HFF-Myc (cell line): ENCODE measurements at places on chromosomes 5 and 9.

DNA sequence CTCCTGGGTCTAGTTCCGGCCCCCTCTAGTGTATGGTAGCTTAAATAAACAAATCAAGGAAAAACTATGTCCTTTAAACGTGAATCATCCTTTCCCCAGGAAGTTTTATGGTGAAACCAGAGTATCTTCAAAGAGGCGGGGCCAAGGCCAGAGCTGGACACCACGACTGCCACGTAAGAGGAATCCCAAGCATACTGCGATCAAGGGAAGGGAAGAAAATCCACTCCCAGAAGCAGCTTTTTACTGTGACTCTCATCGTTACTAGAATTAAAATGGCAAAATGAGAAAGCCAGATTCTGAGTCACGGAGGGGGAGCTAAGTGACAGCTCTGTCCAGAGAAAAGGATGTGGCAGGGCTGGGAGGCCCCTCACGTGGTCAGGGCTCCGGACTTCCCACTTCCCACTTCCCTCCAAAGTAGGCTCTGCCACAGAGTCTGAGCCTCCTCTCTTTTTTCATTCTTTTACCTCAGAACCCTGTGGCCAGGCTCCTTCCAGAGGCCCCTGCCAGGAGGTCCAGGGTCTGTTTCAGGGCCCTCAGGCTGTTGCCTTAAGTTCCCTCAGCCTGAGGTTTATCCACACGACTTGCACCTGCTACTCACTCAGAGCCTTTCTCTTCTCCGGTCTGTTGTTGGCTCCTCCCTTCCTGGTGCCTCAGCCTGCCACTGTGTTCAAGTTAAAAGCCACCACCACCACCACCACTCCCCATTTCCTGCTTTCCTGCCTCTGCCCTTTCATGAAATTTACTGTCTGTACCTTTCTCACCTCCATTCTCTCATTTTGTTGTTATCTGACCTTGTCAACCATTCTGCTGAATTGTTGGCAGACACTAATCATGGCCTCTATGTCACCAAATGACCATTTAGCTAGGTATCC lies 1.4 kb upstream of the GLRX start:
- DNase-seq, result peak; percentile 91

DNA sequence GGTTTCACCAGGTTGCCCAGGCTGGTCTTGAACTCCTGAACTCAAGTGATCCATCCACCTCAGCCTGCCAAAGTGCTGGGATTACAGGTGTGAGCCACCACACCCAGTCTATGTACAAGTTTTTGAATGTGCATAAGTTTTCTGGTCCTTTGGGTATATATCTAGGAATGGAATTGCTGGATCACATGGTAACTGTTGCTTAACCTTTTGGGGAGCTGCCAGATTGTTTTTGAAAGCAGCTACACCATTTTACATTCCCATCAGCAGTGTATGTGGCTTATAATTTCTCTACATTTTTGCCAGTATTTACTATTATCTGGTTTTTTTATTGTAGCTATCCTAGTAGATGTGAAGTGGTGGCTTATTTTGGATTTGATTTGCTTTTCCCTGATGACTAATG lies 8.9 kb upstream of the LNPEP start:
- DNase-seq, result no peak

DNA sequence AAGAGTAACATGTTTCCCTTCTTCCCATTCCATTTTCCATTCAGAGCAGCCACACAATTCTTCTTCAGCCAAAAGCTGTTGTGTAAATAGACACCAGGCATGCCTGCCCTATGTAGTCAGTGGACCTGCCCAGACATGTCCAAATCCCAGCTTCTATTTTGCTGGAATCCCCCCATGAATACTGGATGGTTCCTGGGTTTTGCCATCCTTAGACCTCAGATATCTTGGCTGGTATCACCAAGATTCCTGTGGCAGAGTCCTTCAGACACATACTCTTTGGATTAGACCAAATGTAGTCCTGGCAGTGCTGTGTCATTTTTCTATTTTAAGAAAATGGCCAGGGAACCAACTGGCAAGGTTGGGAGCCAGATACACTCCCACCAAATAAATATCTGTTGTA lies 10.3 kb downstream of the FST start:
- DNase-seq, result peak; percentile 77

GRCh38 chr9:129145316-129145715 lies 32.7 kb downstream of the IER5L start:
- DNase-seq, result no peak

DNA sequence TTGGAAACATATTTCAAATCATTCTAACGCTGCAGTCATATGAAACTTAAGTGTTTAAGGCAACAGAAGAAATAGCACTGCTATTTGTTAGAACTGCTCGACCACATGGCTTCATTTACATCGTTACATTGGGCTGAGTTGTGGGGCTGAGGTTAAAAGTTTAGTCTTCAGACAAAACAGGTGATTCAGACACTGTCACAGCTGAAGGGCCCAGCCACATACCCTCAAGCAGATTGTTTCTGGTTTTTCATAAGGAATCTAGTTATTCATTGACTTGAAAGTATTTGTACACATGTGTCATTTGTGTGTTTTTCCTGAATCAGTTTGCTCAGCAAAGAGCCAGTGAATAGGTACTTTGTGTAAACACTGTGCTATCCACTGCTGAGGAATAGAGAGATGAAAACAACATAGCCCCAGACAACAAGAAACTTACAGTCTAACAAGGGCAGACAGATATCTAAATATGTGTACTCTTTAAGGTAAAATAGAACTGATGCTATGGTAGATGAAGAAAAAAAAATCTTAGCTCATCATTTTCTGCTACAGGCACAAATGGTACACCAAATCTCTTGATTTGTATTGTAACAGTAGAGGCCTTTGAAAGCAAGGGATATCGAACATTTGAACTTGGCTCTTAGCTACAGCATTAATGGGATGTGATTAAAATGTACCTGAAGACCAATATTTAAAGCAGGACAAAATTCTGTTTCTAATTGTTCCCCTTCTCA lies 357.6 kb upstream of the RPS23 start:
- DNase-seq, result peak; percentile 38

GRCh38 chr9:87606841-87607521 lies 109.3 kb downstream of the DAPK1 start:
- DNase-seq, result peak; percentile 43

- DNase-seq, result no peak
Measured at GRCh38 chr5:178222292-178222691, 10.3 kb downstream of the PHYKPL start.

DNA sequence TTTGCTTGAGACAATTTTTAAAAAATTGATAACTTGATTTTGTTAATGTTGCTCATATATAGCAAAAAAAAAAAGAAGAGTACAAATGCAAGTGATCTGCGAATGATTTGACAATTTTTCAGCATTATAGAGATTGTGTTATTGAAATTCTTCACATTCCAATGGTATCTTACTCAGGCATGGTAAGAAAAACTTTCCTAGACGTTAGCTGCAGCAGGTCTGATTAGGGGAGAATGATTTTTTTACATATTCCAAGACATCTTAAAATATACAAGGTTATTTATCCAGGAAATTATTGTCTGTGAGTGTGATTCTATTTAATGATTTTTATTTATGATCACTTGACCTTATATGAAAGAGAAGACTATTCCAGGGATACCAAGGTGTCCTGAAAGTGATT lies 361.9 kb downstream of the MAT2B start:
- no peak for DNase-seq

DNA sequence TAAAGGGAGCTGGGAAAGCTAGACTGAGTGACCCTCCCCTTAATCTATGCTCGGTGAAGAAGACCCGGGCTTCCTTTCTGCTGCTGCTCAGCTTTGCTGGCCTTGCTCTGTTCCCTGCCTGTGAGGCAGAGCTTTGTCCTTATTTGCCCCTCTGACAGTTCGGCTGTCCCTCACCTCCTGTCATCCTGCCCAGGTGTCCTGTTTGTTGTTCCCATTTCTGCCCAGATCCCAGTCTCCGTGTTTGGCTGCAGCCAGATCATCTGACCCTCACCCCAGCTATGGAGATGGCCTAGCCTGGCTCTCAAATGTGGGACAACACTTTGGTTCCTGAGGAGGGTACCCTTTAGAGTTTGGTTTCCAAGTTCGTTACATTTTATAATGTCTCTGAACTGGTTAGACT lies 20.2 kb downstream of the OTULIN start:
- DNase-seq, result no peak

DNA sequence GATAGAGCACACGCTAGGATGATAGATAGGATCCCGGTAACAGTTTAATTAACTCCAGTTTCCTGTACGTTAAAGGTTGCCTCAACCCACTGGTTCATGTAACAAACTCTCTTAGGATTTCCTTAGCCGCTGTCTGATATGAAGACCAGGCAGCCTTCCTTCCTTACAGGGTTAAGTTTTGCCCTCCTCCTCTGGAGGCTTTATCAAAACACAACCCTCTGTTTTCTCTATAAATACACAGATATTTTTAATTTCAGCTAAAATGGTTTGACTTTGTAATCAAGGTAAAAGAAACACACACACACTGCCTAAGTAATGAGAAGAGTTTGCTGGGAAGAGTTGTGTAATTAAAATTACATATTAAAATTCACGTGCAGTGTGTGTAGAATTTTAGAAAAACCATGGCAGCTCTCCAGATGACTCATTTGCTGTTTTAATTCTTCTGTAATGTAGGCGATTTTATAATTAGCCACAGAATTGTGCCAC lies 369.8 kb downstream of the CSNK1G3 start:
- DNase-seq, result no peak

- DNase-seq, result no peak
Measured at GRCh38 chr9:14068690-14069089, 245.3 kb downstream of the NFIB start.

DNA sequence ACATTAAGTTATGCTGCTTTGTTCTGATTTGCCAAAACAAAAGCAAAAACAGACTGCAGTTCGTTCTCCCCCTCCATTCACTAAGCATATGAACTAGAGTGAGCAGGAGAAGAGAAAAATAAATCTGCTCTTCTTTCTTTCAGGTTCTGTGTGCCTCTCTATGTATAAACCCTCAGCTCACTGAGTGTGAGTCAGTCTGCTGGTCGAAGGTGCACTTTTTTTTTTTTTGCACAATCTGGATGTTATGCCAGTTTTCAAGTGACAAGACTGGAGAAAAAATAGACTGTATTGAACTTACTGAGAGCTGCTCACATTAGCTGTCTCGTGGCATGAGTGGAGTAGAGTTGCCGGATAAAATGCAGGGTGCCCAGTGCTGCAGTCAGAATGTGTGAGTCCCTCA lies 244.6 kb upstream of the ATP10B start:
- no peak for DNase-seq

DNA sequence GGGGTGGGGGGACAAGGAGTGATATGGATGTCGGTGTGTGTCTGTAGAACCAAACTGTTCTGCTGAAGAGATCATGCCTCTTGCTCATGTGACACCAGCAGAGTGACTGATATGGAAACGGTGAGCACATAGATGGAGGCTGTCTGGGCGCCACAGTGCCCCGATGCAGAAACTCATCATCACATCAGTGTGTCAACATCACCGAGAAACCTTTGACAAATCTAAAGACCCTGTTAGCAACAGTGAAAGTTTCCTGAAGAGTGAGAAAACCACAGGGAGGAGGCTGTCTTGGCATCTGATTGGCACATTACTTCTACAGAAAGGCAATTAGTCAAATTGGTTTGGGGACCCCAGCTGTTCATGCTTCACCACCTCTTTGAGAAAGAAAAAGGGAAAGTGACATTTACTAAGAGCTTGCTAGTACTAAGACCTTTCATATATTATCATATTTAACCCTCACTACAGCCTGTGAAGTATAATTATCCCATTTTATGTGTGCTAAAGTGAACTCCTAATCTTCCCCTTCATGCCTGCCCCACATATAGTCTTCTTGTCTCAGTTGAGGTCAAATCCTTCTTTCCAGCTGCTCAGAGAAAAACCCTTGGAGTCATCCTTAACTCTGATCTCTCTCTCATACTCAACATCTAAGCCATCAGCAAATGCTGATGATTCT lies 25.6 kb downstream of the CSF2 start:
- no peak for DNase-seq

- no peak for DNase-seq
Measured at GRCh38 chr5:108743846-108744245, 3.9 kb upstream of the FER start.

DNA sequence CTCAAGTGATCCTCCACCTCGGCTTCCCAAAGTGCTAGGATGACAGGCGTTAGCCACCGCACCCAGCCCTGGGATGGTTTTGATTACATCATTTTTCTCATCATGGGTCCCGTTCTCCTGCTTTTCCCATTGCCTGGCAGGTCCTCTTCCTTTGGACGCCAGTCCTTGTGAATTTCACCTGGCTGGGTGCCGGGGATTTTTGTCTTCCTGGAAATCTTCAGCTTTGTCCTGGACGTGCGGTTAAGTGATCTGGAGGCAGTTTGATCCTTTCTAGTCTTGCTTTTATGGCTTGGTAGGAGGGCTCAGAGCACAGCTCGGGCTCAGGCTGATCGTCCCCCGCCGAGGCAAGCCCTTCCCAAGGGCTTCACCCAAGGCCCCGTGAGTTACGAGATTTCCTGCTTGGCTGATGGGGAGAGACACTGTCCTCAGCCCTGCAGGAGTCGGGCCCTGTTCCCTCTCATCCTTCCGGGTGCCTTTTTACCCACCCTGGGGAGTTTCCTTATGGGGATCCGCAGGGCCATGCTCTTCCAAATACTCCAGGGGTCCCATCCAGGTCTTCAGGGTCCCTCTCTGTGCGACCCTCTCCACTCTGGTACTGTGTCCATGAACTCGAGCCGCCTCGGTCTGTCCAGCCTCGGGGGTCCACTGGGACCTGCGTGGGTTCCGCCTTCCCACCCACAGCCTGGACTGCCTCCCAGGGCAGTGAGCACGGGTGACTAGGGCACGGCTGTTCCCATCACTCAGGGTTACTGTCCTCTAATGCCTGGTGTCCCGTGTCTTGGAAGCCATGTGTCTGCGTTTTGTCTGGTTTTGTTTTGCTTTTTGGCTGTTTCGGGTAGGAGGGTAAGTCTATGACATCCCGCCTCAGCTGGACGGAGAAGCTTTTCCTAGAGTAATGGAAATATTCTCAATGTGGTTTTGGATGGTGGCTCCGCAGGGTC lies 22.3 kb upstream of the EGFL7 start:
- no peak for DNase-seq

- DNase-seq, result no peak
Measured at GRCh38 chr5:96320797-96321196, 112.3 kb downstream of the PCSK1 start.

DNA sequence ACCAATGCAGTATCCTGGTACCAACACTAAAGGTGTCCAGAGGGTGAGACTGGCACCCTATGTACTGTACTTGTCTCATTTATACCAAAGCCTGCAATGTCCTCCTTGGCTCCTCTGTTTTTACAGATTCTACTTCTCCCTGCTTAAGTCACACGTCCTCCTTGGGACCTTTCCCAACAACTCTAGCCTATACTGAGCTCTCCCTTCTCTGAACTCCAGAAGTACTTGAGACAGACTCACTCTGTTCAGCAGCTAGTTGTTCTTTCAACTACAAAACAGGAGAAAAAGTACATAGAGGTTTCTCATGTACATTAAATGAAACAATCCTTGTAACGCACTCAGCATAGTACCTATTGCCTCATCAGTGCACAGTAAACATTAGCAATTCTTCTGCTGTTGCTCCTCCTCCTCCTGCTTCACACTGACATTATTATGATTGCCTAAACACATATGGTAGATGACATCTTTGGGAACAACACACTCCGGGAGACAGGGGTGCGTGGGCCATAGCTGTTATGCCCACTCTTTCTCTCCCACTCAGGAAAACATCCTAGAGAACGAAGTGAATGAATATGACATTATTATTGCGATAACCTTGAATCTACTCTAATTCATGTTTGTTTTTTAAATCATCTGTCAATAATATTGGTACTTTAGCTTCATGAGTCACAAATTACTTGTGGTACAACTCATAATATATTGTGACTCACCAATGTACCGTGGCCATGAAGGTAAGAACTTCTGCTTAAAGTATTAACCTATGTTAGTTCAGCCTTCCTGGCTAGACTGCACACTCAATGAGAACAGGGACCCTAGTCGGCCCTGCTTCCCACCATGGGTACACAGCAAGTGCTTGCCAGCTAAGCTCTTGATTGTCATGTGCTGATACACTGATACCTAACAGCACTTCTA lies 180.3 kb upstream of the ADRA1B start:
- DNase-seq, result no peak
